Aortic smooth muscle cell (primary cell): ENCODE measurements at places on chromosomes 4 and X. TPM values are rescaled to one million over a fixed set of nuclear protein-coding genes. Genes with fewer than 3 reads are reported as not detected.

The CSAG3 gene
- not detected in 2 replicates for total RNA-seq

The P2RY10 gene
- total RNA-seq = not detected in 2 replicates

The MXD4 gene
- total RNA-seq = 60.5 and 64.5 TPM in 2 replicates

The CT55 gene
- total RNA-seq = not detected in 2 replicates

The MAOA gene
- 16.4 and 21.4 TPM in 2 replicates for total RNA-seq

The CLCN4 gene
- total RNA-seq = 5.8 and 6.3 TPM in 2 replicates

The UGT2A1 gene
- total RNA-seq = under 0.01 and 0.13 TPM in 2 replicates

The WDR17 gene
- 0.26 and 0.93 TPM in 2 replicates for total RNA-seq

The ZCCHC18 gene
- total RNA-seq = 0.12 and 0.26 TPM in 2 replicates

The SATL1 gene
- total RNA-seq = not detected in 2 replicates

The MFSD8 gene
- 15.1 and 17.0 TPM in 2 replicates for total RNA-seq

The CLNK gene
- not detected in 2 replicates for total RNA-seq

The PRRG3 gene
- not detected in 2 replicates for total RNA-seq

The GAGE12E gene
- total RNA-seq = not detected in 2 replicates

The PABPC1L2B gene
- total RNA-seq = not detected in 2 replicates

The TCEAL5 gene
- total RNA-seq = not detected in 2 replicates

The PDE5A gene
- total RNA-seq = 58.8 and 146 TPM in 2 replicates

The GAGE1 gene
- total RNA-seq = not detected in 2 replicates
